ENCODE measurements at places on chromosomes 7 and 10.

DNA sequence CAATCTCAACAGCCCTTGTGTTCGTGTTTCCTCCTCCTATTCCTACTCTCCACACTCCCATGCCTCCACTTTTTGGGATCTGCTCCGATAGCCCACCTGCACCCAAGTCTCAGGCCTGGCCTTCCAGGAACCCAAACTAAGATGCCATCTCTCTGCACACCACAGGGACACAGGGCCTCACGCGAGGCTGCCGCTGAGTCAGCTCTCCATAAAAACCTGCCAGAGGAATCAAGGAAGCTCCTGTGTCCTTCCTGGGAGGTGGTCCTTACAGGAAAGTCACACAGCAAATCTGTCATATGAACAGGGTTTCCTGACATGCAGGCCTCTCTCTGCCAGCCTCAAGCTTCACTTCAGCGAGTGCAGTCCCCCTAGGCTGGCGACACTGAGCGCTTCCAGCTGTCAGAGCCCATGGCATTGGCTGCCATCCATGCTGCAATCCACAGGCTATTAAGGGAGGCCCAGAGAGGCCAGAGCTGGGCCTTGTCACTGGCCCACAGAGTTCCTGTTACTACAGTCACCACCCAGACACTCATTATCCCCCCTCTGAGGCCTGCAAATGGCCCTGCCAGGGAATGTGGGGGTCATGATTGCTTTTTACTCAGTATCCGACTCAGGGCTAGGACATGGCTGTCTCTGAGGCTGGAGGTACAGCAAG is 151.4 kb downstream of the OAT start:
- no peak for DNase-seq

DNA sequence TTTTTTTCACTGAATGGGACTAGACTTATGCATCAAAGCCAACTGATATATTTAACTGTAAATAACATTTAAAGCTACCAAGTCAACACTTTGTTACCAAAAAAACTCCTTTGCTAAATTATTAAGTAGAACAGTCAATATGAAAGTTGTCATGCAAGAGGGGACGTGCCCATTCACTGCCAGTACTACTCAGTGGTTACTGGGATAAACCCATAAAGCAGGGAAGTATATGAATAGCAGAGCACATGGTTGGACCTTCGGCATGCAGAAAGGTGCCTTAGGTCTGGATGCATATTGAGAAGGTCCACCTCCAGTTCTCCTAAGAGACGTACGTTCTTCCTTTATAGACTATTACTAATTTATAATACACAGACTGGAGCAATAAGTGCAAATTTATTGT is 120.1 kb downstream of the SVOPL start:
- no peak for DNase-seq

- no peak for DNase-seq
These were observed 59.3 kb downstream of the BMPER start for GRCh38 chr7:33964417-33965182.

DNA sequence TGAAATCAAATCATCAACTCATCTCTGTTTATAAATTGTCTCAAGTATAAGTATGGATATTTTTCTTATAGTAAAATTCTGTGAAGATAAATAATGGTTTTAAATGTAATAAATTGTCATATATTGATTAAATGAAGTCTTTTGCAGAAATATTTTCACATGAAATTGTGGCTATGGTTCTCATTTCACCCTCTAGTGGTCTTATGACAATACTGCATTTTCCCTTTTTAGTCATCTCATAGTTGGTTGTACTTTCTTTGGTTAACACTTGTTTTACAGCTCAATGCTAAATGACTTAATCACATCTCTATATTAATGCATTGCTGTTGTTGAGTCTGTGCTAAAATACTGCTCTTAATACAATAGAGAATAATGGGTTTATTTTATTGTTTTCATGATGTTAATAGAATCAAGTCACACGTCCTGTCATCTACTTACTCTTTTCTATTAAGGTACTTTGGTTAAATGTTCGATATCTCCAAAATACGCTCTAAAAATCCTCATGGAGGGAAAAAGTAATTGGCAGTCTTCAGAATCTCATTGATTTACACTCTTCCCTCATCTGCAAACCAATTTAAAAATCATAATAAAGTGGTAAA is 38.0 kb upstream of the CACNA2D1 start:
- peak; percentile 46 for DNase-seq

DNA sequence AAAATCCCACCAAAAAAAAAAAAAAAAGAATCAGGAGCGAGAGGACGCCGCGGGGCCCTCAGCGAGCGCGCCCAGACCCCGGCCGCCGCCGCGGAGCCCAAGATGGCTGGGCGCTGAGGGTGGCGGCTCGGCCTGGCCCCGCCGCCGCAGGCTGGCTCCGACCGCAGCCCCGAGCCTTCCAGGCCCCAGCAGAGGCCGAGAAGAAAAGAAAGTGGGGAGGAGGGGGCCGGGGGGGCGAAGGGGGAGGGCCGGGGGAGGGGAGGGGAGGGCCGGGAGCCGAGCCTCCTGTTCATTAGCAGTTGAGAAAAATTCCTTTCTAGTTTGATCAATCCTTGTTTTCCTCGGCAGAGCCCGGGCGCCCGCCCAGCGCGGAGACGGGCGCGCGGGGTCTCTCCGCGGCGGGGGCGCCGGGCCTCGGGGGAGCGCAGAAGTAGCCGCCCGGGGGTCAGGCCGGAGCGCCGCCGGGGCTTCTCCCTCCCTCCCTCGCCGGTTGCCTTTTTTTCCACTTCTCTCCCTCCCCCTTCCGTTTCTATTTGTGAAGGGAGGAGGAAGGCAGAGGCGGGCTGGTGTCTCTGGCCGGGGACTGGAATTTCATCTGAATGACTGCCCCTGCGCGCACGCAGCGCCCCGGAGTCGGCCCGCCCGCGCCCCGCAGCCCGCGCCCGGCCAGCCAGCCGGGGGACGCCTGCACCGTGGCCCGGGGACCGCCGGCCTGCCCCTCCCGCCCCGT is 778 bp upstream of the TRIM8 start:
- peak; percentile 75 for DNase-seq

DNA sequence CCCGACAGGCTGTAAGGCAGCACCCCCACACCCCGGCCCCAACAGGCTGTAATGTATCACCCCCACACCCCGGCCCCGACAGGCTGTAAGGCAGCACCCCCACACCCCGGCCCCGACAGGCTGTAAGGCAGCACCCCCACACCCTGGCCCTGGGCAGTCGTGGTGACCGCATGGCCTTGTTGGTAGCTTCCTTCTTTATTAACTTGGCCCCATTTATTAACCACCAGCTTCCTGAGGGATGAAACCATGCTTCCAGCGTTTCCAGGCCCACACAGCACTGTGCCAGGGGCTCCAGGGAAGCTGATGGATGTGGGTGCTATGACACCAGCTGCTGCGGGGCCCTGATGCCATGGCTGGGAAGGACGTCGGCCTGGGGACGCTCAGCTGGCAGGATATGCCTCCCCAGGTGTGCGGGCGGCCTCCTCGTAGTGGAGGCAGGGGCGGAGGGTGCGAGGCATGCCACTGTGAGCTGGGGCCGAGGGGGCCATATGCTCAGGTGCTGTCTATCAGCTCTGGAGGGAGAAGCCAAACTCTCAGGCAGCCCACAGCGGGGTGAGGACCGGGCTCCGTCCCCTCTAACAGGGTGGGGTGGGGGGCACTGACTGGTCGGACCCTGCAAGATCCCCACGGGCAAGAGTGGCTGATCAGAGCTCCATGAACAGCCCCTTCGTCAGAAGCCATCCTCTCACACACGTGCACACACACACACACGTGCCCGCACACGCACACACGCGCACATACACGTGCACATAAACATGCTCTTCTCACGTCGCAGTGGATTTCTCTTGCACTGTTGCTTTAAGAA is 311.0 kb downstream of the PTPRN2 start:
- no peak for DNase-seq

DNA sequence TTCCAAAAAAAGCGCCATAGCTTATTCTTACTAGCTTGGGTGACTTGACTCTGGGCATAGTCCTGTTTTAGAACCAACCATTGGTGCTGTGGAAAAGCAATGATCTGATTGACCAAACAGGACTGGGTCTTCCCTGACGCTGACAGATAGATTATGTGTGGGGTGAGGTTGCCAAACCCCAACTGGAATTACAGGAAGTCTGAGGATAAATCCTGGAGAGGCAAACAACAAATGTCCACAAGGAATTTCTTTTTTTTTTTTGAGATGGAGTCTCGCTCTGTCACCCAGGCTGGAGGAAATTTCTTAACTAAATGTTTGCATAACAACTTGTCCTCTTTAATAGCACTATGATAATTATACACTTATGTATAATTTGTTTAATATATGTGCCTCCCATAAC is 19.2 kb downstream of the GCC1 start:
- no peak for DNase-seq

Data from astrocyte of the spinal cord (primary cell).